ENCODE measurements at places on chromosomes 13 and 19.

- peak; percentile 67 for DNase-seq
These were observed 21.8 kb downstream of the HCN2 start for GRCh38 chr19:611481-611868.

DNA sequence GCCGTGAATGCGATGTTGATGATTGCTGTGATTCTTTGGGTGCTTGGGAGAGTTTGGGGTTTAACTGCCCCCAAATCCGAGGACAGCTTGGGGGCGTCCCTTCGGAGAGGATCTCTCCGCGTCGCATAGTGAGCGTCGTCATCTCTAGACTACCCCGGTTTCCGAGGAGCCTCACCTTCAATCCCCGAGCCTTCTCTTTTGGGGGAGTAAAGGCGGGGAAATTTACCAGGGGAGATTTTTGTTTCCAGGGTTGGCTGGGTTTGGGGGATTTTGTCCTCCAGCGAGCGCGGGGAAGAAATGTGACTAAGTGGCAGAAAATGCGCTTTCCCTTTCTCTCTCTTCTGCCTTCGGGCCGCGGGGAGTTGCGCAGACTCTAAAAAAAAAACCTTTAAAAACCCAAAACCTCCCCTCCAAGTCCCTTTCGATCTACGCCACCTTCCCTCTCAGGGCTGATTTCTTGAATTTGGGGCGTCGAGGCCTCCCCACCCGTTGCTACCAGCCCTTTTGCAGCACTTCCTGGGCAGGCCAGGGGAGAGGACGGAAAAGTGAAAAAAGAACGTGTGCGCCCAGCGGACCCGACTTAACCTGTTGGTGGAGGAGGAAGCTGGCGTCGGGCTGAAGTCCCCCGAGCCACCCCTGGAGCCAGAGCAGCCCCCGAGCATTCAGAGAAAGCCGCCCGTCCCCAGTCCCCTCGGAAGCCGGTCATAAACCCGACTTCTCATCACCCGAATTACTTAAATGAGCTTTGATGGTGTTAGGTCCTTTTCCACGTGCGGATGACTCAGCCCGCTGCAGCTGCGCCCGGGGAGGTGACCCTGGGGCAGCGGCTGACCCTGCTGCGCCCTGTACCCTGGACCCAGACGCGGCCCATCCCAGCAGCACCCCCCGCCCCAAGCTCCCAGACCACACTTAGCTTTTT, 17.7 kb downstream of the NFIX start:
- DNase-seq: no peak

- no peak for DNase-seq
These were observed 18.8 kb downstream of the ZC3H4 start for GRCh38 chr19:47094557-47095475.

- DNase-seq: peak; percentile 15
These were observed 22.4 kb upstream of the FEM1A start for GRCh38 chr19:4768934-4769777.

- no peak for DNase-seq
These were observed 143.2 kb downstream of the KATNAL1 start for GRCh38 chr13:30164146-30164545.

DNA sequence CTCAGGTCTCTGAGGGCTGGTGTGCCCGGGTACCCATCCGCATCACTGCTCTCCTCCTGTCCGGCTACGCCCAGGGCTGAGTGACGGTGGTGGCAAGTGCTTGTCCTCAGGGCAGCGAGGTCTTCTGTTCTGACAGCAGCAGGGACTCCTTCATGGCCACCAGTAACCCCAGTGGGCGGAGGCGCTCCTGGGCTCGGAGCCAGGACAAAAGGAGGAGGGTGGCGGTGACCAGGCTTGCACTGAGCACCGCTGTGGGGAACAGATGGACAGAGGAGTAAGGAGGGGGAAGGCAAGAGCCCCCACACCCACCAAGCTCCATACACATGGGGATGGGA, 5.8 kb downstream of the CD320 start:
- DNase-seq: no peak

GRCh38 chr19:810077-810855, 11.5 kb downstream of the PLPPR3 start:
- no peak for DNase-seq

GRCh38 chr13:40660692-40661091, 5.7 kb downstream of the FOXO1 start:
- DNase-seq: no peak

DNA sequence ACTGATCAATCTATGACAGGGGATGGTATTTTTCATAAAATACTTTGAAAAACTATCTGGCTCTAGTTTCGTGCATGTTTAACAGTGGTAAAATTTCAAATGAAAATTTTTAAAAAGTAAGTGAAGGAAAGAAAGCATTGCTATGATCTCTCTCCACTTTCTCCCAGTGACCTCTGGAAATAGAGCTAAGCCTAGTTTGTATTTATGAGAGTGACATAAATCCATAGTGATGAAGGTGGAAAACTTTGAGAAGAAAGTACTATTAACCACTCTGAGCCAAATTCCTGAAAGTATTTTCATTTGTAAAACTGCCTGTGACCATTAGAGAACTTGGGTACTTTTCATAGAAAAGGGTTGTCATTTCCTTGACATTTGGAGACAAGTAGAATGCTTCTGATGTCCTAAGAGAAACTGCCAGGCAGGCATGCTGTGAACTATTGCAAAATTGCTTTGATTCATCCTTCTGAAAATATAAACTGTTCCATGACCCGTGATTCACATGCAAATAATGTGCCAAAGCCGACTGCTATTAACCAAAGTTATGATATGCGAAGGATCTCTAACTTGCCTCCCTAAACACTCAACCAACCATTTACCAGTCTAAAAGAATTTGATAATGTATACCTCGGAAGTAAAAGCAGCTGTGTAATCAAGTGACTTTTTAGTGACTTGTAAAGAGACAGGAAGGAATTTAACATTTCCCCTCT, 133.2 kb downstream of the VWA8 start:
- peak; percentile 91 for DNase-seq

DNA sequence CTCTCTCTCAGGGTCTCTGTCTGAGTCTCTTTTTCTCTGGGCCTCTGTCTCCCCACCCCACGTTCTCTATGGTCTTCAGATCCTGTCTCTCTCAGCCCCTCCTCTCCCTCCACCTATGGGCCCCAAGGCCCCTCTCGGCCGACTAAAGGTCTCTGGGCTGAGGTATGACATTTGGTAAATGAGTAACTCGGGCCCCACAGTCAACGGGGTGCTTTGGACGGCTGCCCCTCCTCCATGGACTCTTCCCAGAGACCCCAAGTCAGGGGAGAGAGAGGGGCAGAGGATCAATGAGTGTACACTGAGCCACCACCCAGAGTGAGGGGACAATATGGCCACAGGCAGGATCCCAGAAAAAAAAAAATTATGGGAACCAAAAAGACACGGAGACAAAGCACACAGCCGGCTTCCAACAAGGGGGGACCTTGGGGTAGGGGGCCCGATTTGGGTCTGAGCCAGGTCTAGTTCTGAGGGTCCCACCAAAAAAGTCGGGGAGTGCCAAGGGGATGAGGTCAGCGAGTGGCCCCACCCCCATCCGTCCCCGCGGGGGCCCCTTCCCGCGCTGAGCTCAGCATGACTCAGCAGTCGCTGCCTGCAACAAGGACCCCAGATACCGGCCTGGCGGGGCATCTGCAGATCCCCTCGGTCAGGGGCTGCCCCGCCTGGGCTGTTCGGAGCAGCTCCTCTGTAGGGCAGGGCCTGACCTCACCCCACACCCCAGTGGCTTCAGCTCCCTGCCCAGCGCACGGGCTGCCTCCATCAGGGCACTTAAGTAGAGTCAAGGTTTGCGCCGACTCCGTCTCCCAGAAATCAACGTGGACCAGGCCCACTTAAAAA, 1.5 kb upstream of the FTL start:
- DNase-seq: no peak

- no peak for DNase-seq
These were observed 25.3 kb downstream of the TRPM4 start for GRCh38 chr19:49182848-49183375.

DNA sequence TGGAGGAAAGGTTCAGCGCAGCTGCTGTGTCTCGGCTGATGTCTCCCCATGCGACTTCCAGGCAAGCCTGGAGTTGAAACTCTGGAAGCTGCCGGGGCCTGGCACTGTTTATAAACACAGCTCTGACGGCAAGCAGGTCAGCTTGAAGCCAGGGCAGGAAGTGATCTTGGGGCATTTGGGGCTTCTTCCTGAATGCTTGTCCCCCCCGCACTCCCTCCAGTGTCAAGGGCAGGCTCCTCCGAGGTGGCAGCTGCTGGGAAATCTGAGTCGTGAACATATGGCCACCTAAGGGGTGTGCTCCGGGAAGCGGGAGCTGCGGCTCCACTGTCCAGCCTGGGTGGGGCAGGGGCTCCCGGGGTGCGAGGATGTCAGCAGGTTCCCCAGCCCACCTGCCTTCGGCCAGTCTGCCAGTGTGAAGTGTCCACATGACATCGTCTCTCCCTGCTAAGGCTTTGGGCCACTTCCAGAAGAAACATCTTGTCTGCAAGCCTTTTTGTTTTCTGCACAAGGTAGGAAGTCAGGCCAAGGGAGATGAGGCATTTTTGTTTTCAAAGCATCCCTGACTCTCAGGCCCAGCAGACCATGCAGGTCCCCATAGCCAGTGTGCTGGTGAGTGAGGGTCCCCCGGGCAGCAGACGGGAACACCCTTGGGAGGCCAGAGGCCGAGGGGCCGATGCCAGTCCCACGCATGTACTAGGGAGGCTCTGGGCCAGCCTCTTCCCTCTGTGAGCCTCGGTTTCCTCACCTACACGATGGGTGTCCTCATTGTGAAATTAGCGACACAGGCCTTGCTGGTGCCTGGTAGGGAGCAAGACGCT, 2.7 kb downstream of the PIAS4 start:
- no peak for DNase-seq

DNA sequence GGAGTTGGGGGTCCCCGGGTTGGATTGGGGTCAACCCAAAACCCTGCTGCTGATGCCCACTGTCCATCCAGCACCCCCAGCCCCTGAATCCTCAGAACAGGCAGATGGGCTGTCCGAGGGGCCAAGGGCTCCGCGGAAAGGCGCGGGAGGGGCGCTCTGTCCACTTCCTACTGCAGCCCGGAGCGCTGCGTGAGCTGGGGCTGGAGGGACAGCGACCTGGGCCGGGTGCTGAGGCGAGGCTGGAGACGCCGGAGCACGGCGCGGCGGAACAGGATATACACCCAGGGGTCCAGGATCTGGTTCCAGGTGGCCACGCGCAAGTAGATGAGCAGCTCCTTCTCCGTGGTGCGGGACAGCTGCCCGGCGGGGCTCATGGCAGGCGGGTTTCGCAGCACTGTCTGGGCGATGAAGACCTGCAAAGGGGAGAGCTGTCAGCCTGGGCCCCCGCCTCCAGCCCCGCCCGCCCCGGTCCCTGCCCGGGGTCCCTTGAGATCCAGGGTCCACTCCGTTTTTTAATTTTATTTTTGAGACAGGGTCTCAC, 10.3 kb downstream of the GIPC3 start:
- DNase-seq: no peak

- DNase-seq: no peak
These were observed 10.3 kb downstream of the PTPRS start for GRCh38 chr19:5330307-5330720.

DNA sequence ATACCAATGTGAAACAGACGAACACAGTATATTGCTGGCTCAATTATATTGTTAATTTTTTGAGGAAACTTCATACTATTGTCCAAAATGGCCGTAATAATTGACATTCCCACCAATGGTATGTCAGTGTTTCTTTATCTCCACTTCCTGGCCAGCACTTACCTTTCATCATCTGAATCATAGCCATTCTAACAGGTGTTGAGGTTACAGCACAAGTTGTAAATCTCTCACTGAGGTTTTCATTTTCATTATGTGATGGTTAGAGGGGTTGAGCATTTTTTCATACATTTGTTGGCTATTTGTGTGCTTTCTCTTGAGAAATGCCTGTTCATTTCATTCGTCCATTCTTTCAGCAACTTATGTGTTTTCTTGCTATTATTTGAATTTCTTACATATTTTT, 824.0 kb downstream of the UQCRFS1 start:
- no peak for DNase-seq

- DNase-seq: no peak
These were observed at the start of gene CD209 for GRCh38 chr19:7746903-7747884. TSS of gene CD209 (minus strand) at chr19:7747534. CDS start at chr19:7747511, 23 bp downstream.

DNA sequence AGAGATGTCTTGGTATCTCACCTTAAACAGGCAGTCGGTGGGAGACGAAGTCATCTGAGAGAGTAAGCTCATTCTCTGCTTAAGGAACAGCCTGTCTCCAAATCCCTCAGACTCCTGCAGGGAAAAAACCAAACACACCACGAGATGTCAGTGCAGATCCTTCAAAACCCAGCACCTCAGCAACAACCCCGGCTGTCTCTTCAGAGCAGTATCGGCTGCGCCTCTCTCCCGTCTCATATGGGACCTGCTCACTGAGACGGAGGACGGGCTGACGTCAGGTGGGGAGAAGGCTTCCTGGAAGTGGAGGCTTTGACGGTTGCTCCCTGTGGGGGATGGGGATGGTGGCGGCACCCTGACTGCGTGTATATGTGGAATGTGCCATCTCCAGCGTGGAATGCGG, 43.6 kb downstream of the ANKRD27 start:
- no peak for DNase-seq

GRCh38 chr13:49357694-49358093, 86.2 kb downstream of the CAB39L start:
- no peak for DNase-seq

Measured in GM04503 (cell line).